ENCODE measurements at places on chromosomes 5 and 9.

GRCh38 chr9:105994970-105995369 lies 300.6 kb downstream of the TMEM38B start:
- no peak for DNase-seq

- DNase-seq: no peak
Measured at GRCh38 chr5:151085517-151086041, 4.7 kb upstream of the TNIP1 start.

GRCh38 chr5:158384535-158385481 lies 525.9 kb upstream of the CLINT1 start:
- no peak for DNase-seq

- peak; percentile 15 for DNase-seq
Measured at GRCh38 chr9:6645355-6646292, at the start of gene GLDC. GLDC (minus strand) TSS chr9:6645729; CDS start chr9:6645499, 230 bp downstream.

- no peak for DNase-seq
Measured at GRCh38 chr9:109908459-109909390, 128.7 kb downstream of the PALM2AKAP2 start.

- no peak for DNase-seq
Measured at GRCh38 chr5:135011355-135012032, 22.5 kb downstream of the PITX1 start.

DNA sequence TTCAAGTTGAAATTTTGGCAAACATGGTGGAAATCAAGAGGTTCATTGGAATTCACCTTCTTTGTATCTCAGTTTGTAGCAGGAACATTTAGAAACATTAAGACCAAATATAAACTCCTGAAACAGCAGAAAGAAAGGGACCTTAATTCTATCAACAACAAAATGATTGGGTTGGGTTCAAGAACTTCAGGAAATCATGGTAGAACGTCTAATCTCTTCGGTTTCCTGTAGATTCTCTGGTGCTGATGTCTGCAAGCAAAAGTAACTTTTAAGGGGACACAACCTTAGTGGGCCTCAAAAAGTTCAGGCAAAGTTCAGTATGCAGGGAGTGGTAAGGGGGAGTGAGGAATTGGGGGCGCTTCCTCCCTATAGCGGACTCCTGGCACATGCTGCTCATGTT lies 3.4 kb downstream of the IL33 start:
- DNase-seq: no peak

DNA sequence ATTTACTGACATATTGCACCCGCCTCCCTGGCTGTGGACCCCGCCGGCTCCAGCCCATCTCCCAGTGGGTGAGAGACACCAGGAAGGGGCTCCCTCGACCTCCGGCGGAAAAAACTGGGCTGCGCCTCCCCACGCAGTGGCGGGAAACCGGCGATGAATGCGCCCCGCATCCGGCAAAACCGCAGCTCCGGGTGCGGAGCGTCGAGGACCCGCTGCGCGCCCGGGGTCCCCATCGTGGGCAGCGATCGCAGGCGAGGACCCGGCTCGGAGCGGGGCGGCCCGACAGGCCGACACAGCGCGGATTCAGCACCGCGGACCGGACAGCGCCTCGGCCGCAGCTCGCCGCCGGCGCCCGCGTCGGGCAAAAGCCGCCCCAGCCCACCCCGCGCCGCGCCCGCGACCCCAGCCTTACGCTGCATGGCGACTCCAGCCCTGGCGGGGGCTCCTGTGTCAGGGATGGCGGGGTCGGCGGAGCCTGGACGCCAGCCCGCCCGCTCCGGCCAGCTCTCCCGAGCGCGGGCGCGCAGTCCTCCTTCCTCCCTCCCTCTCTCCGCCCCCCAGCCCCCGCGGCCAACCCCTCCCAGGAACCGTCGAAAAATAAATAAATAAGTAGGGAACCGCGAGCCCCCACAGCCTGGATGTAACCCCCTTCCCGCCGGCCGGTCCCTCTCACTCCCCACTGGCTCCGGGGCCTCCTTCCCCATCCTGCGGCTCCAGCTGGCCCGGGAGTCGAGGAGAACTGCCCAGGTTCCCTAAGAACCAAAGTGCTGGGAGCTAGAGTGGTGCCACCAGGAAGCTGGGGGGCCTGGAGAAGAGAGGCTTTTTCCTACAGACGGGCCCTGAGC lies 3.1 kb downstream of the LHX3 start:
- no peak for DNase-seq

- DNase-seq: no peak
Measured at GRCh38 chr5:2131196-2131595, 248.5 kb upstream of the IRX4 start.

DNA sequence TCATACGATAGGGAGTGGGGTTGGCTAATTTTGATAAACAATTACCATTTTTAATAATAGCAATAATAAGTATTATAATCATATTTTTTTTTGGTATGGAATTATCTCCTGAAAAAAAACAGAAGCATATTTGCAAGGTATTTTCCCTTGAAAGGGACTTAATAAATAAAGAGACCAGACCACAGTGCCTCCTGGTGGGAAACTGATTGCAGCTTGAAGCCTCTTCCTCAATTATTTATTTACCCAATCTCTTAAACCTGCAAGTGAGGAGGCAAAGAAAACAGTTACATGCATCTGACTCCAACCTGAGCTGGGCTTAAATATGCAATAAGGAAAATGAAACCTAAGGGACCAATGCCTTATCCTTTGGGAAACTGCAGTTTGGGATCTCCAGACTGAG lies 388.1 kb upstream of the ACO1 start:
- no peak for DNase-seq

DNA sequence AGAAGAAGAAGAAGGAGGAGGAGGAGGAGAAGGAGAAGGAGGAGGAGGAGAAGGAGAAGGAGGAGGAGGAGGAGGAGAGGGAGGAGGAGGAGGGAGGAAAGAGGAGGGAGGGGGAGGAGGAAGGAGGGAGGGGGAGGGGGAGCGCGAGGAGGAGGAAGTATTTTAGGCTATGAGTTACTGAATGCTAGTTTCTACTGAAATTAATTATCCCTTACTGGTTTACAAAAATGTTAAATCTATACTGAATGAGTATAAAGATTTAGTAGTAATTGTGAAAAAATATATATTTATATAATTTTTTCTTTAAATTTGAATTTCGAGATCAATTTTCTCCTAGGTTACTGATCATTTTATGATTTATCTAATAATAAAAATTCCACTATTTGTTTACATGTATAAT lies 1769.0 kb upstream of the NUDT12 start:
- no peak for DNase-seq

DNA sequence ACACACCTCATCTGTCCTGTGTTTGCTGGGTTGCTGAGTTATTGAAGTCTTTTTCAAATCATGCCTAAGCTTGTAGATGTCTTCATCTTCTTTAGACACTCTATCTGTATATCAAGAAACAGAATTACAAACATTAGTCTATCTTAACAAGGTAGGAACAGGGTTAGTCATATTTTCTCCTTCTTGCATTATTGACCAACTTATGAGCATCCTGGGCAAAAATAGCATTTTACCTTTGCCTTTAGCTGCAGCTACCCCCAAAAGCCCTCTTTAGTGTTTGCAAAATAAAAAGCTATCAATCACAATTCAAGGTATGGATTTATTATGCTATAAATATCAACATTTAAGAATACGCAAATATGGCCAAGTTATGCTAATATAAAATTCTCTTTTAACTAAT lies 3.4 kb downstream of the PLK2 start:
- no peak for DNase-seq

GRCh38 chr5:32613050-32613672 lies 27.8 kb downstream of the SUB1 start:
- peak; percentile 82 for DNase-seq

DNA sequence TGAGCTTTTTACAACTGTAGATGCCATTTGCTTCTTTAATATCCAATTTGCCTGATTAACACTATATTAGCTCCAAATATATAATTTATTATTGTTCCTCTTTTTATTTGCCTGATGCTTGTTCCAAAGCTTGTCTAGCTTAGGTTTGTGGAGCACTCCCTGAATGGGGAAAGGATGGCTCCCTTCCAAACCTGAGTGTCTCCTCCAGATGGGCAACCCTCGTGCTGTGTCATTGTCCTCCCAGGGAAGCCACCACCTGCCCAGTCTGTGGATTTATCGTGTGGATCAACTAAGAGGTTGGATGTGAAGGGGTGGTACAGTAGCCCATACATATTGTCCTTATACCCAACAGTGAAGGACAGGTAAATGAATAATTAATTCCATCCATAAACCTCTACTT lies 404.9 kb downstream of the CDK5RAP2 start:
- no peak for DNase-seq

GRCh38 chr5:69415584-69415958 lies 655 bp downstream of the MARVELD2 start:
- DNase-seq: no peak

- DNase-seq: no peak
Measured at GRCh38 chr5:151665613-151666012, 21.1 kb downstream of the SPARC start.

DNA sequence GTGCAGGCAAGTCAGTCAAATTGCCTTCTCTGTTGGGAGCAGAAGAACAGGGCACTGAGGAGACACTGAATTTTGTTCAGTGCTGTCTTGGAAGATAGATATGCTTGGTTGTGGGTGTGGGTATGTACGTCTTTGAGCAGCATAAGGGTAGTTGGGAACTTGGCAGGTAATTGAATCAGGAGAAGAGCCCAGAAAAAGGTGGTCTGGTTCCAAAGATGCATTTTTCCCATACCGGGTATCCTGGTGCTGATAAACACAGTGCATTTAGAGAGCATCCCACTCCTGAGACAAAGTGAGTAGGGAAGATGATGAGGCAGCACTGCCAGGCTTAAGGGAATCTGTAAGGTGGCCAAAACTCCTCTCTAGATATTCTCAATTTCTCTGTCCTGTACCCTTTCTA lies 40.6 kb downstream of the TEK start:
- DNase-seq: no peak

- no peak for DNase-seq
Measured at GRCh38 chr9:111527347-111527746, 2.4 kb downstream of the ZNF483 start.

- no peak for DNase-seq
Measured at GRCh38 chr5:171149772-171150171, 159.3 kb upstream of the TLX3 start.

- DNase-seq: no peak
Measured at GRCh38 chr5:80623999-80624398, 30.5 kb upstream of the MSH3 start.

GRCh38 chr9:79759460-79759859 lies 187.7 kb downstream of the TLE4 start:
- DNase-seq: no peak

GRCh38 chr9:101399643-101399970 lies 956 bp downstream of the ZNF189 start:
- DNase-seq: no peak

DNA sequence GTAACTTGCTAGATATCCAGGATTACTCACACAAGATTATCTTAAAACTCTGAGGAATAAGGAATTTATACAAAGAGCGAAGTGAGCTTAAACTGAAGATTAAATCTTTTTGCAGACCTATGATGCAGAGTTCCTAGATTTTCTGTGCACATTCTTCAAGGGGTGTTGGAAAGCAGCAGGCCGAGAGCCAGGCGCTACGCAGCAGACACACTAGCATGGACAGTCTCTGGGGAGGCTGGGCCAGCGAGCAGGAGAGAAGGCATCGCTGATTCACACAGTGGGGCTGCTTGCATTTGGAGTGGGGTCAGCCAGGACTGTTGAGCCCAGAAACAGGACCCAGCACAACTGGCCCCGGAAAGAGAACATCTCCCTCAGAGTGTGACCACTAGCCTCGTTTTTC lies 136.3 kb downstream of the ADAMTS16 start:
- no peak for DNase-seq
